Activated naive CD4-positive, alpha-beta T cell (primary cell): ENCODE measurements at places on chromosomes 1 and 21.

GRCh38 chr1:1971017-1971416 lies 32.6 kb downstream of the CFAP74 start:
- DNase-seq, result no peak

- DNase-seq, result no peak
Measured at GRCh38 chr1:114322734-114323133, 169.1 kb upstream of the SYT6 start.

DNA sequence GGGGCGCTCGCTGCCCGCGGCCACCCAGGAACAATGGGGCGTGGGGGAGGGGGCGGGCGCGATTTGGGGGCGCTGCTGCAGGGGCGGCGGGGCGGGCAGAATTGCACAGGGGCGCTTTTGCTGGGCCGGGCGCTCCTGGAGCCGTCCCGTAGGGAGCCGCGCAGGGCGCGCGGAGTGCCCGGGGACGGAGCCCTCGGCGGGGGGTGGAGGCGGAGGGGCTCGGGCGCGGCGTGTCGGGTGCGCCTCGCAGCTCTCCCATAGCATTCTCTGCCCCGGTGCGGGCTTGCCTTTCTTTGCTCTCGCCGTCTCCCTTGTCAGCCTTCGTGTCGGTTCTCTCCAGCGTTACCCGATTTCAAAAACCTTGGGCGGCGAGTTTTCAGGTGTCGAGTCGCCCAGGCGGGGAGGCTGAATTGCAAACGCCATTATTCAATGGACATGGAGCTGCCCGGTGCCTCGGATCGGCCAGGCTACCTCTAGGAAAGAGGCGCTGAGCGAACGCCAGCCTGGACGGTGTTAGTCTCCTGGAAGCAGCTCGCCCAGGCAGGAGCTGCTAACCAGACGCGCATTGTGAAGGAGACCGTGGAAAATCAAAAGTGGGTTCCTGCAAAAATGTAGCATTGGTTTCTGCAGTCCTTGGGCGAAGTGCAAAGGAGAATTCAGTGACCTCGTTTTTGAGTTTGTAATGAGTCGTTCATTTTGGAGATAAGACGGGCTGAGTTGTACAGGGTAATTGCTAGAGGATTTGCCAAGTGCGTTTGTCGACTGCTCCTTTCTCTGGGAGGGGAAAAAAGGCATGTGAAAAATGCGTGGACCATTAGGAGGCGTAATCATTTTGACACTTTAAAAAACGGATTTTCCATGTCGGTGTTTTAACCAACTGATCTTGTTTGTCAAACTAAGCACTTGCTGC lies 626 bp downstream of the CXADR start:
- peak; percentile 34 for DNase-seq

DNA sequence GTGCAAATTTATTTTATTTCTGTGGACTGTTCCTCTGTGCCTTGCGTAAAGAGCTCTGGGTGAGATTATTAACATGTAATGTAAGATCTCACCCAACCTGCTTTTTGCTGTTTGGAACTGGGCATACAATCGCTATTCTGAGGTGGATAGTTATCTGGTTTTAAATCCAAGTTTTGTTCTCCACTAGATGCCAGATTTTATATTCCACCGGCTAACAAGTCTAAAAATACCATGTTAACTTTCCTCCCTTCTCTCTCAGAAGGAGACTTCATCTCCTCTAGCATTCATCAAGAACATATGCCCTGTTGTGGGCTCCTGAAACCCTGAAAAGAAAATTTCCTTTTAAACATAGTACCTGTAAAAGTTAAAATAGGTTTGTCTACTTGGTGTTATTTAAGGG lies 56.4 kb downstream of the C1orf21 start:
- DNase-seq, result no peak

GRCh38 chr21:25079053-25079452 lies 528.2 kb downstream of the MRPL39 start:
- DNase-seq, result no peak

GRCh38 chr1:14037101-14037847 lies 337.3 kb downstream of the PRDM2 start:
- DNase-seq, result no peak

GRCh38 chr1:112396653-112397471 lies 848 bp downstream of the CTTNBP2NL start:
- DNase-seq, result no peak

- DNase-seq, result no peak
Measured at GRCh38 chr21:33948096-33948950, 32.7 kb upstream of the ATP5PO start.

DNA sequence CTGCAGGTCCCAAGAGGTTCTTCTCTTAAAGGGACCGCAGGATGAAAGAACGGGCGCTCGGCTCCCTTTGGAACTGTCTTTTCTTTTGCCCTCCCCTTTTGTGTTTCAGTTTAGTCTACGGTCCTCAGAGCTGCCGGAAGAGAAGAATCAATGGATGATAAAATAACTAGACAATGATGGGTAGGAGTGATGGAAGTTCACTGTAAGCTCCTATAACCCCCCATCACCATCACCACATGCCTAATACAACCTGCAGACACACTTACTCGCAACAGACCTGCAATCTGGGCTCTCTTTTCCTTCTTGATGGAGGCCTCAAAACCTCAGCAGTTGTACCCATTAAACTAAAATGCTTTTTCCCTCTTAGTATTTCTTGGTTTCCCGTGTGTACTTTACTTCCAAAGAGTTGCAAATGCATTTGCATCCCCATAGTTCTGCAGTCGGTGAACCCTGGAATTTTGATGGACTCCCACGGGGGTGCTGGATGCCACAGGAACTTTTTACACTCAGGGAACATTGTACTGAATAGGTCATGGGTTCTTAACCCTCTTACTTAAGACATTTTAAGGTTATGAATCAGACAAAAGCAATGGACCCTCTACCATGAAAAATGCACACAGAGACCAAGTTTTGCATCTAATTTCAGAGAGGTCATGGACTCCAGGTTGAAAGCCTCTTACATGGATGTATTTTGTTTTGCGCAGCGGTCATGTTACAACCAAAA lies 633 bp upstream of the RFX5 start:
- DNase-seq, result no peak

GRCh38 chr1:207703712-207704111 lies 48.1 kb upstream of the CD46 start:
- no peak for DNase-seq

GRCh38 chr1:175172503-175172902 lies 20.1 kb downstream of the KIAA0040 start:
- no peak for DNase-seq
